ENCODE measurements at places on chromosomes 5 and 9. TPM values are rescaled to one million over a fixed set of nuclear protein-coding genes. Genes with fewer than 3 reads are reported as not detected.

The PCDHGB6 gene
- 28.7 TPM for total RNA-seq

GRCh38 chr5:150444770-150445169, 4.8 kb downstream of the RPS14 start:
- peaks cover 42% of the 10 kb centered on the region for H3K36me3 ChIP-seq
- no peak for DNase-seq
- peaks cover 8% of the 10 kb centered on the region for H3K4me1 ChIP-seq
- H3K4me3 ChIP-seq: no peak overlapping the region
- no peak overlapping the region for H3K27ac ChIP-seq

- H3K4me3 ChIP-seq: no peak overlapping the region
- H3K36me3 ChIP-seq: no peaks in the 10 kb centered on the region
- no peak overlapping the region for H3K27ac ChIP-seq
- no peaks in the 10 kb centered on the region for H3K4me1 ChIP-seq
- H3K27me3 ChIP-seq: no peaks in the 10 kb centered on the region
Measured at GRCh38 chr5:172186114-172186695, 1.8 kb downstream of the STK10 start.

The TRIO gene
- 104 TPM for total RNA-seq

GRCh38 chr9:134303601-134304000, 22.7 kb upstream of the RXRA start:
- no peak for DNase-seq
- no peak overlapping the region for H3K27ac ChIP-seq
- peaks cover 3% of the 10 kb centered on the region for H3K4me1 ChIP-seq
- no peaks in the 10 kb centered on the region for H3K27me3 ChIP-seq
- no peak overlapping the region for H3K4me3 ChIP-seq

DNA sequence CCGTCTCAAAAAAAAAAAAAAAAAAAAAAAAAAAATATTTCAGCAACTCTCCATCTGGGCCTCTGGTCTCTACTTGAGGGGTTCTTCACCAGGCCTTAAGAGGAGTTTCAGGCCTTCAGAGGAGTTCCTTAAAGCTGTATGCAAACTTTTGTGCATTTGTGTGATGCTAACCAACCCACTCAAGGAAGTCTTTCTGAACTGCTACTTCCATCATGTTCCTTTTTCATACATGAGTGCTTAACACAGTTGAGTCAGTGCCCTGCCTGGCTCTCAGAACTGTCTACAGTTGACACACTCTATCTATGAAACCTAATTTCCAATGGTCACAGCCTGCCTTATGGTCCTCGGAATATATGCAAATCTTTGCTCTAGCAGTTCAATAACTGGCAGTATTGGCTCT, 146.5 kb downstream of the MEF2C start:
- H3K27ac ChIP-seq: no peak overlapping the region
- DNase-seq: no peak
- H3K4me1 ChIP-seq: peaks cover 24% of the 10 kb centered on the region
- H3K36me3 ChIP-seq: peaks cover 1% of the 10 kb centered on the region

The PRSS3 gene
- not detected for total RNA-seq

- no peak overlapping the region for H3K27ac ChIP-seq
- H3K27me3 ChIP-seq: no peaks in the 10 kb centered on the region
- DNase-seq: no peak
Measured at GRCh38 chr5:91293131-91293530, 90.0 kb downstream of the ARRDC3 start.

GRCh38 chr5:10065428-10066000, 184.2 kb downstream of the ATPSCKMT start:
- H3K27ac ChIP-seq: no peak overlapping the region
- no peaks in the 10 kb centered on the region for H3K27me3 ChIP-seq
- no peak overlapping the region for H3K4me3 ChIP-seq
- H3K4me1 ChIP-seq: no peaks in the 10 kb centered on the region
- DNase-seq: no peak

The CCDC192 gene
- not detected for total RNA-seq

The CCL21 gene
- total RNA-seq: 8.2 TPM

GRCh38 chr5:64298586-64298985, 132.9 kb downstream of the RNF180 start:
- no peaks in the 10 kb centered on the region for H3K27me3 ChIP-seq
- no peaks in the 10 kb centered on the region for H3K36me3 ChIP-seq
- DNase-seq: no peak

GRCh38 chr5:36360307-36360706, 58.6 kb upstream of the RANBP3L start:
- H3K27me3 ChIP-seq: no peaks in the 10 kb centered on the region
- H3K27ac ChIP-seq: no peak overlapping the region
- H3K4me3 ChIP-seq: no peak overlapping the region
- H3K4me1 ChIP-seq: peaks cover 21% of the 10 kb centered on the region
- DNase-seq: peak; percentile 11

DNA sequence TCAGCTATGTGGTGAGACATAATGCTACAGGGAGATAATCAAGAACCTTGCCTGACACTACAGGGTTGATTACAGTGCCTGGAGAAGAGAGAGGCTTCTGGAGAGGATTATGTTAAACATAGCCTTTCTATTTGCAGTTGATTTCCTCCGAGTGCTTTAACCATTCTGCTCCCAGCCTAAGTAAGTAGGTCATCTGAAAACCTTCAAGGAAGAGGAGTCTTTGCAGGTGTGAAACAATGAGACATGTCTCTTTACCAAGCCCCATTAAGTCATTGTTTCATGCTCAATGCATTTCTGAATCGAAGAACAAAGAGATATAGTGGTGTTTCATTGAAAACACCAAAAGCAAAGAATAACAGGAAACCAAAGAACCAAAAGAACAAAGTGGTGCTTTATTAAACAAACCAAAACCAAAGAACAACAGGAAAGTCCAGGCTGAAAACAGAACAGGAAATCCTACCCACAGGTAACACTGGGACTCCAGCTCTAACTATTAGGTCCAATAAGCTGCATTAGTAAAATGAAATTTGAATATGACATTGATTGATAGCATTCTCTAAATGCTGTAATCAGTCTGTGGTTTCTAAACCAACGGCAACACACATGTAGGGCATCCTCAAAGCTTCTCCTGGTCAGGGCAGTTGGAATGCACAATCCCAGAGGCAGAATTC, 113.3 kb upstream of the SPATA31D4 start:
- peaks cover 26% of the 10 kb centered on the region for H3K27me3 ChIP-seq
- H3K4me3 ChIP-seq: no peak overlapping the region
- no peak for DNase-seq

DNA sequence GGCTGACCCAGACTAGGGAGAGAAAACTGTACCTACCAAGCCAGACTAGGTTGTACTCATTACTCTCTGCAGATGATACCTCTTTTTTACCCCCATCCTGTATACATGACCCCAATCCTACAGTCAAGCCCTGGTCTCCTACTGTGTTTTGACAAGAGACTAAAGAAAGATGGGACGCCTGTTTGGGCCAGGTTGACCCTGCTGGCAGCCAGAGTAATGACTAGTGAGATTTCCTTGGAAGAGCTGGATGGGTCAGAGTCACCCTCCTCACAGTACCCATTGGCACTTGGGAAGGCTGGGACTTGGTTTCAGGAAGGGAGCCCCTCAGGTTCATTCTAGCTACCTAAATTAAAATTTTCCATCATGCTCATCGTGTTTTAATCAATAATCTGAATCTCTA, 89.7 kb upstream of the NR4A3 start:
- no peak overlapping the region for H3K4me3 ChIP-seq
- no peaks in the 10 kb centered on the region for H3K36me3 ChIP-seq
- no peaks in the 10 kb centered on the region for H3K4me1 ChIP-seq

The SREK1 gene
- 26.9 TPM for total RNA-seq

DNA sequence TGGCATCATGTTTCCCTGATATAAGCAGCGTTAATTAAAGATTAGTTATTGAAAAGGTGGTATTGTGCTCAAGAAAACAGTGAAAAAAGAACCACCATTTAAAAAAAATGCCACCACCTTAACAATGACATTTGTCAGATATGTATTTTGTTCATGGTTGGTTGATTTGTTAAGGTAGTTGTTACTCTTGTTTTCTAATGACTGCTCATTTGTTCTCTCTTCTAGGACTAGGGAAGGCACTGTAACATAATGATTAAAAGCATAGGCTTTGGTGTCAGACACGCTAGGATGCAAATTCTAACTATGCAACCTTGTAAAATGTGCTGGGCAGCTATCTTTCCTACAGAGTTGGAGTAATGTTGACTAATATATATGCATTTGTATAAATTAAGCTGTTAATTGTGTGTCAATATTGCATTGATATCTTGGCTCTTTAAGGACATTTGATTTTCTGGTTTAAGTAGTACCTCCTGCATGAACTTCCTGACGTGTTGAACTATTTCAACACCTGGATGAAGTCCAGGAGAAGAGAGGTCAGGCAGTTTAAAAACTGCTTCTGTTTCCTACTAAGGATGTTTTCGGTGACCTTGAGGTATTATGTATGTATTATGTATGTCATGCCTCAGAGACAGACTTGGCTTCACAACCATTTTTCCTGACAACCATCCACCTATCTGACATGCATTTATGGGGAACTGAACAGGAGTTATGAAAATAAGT, 77.8 kb downstream of the MUSK start:
- no peak overlapping the region for H3K4me3 ChIP-seq
- H3K27me3 ChIP-seq: no peaks in the 10 kb centered on the region
- H3K36me3 ChIP-seq: no peaks in the 10 kb centered on the region
- peaks cover 5% of the 10 kb centered on the region for H3K4me1 ChIP-seq
- DNase-seq: no peak

DNA sequence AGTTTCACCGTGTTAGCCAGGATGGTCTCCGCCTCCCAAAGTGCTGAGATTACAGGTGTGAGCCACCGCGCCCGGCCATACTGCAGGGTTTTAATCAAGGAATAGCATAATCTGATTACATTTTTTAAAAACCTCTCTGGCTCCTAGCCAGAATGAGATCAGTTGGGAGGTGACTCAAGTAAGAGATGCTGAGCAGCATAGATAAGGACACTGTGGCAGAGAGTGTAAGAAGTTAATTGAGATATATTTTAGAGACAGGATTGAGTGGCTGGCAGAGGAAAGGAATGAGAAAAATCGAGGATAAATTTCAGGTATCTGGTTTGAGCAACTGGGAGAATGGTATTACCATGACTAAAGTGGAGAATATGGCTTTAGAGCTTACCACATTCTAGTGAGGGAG, 7.3 kb upstream of the RIGI start:
- H3K36me3 ChIP-seq: no peaks in the 10 kb centered on the region
- DNase-seq: no peak
- no peaks in the 10 kb centered on the region for H3K4me1 ChIP-seq

The SLC6A18 gene
- total RNA-seq: not detected

DNA sequence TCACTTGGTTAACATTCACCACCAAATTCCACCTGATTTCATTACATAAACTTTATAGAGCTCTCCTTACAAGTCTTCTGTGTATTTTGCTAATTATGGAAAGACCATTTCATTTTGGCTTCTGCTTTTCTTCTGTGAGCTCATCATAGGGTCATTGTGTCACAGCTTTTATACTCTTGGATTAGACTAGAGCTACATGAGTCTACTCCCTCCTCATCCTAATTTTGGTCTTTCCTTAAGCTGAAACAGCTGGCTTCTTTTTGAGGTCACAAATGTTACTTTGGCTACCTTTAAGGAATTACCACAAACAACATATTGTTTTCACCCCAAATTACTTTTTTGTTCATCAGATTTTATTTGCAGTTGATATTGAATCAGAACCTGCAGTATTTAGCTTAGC, 103.0 kb downstream of the NPR3 start:
- H3K36me3 ChIP-seq: no peaks in the 10 kb centered on the region
- H3K4me3 ChIP-seq: no peak overlapping the region
- no peak overlapping the region for H3K27ac ChIP-seq
- no peaks in the 10 kb centered on the region for H3K4me1 ChIP-seq
- H3K27me3 ChIP-seq: no peaks in the 10 kb centered on the region
